ENCODE measurements at places on chromosomes 5 and 9.

DNA sequence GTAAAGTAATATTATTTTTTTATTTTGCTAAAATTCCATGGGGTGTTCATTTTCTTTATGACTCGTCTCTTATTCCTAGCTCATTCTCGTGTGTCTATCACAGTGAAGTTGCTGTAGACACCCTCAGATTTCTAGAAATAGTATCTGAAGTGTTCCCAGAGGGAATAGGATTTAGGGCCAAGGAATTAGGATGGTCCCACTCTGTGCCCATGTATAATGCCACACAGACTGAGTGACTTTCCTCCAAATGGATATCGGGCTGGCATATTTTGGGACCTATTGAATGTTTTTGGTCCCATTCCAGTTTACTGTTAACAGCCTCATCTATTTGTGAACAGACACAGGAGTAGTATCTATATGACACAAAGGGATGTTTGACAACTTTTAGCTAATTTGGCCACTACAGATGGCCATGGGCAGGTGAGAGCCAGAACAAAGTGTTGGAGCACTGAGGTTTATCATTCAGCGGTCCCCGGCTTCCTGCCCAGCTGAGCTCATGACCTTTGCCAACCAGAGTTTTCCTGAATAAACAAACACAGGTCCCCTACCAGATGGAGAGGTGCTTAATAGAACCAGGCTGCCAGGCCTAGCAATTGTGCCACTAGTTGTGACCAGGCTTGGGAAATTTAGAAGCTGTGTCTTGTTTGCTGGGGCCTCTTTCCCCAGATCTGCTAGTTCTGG is 46.9 kb downstream of the MAP1B start:
- DNase-seq, result no peak

DNA sequence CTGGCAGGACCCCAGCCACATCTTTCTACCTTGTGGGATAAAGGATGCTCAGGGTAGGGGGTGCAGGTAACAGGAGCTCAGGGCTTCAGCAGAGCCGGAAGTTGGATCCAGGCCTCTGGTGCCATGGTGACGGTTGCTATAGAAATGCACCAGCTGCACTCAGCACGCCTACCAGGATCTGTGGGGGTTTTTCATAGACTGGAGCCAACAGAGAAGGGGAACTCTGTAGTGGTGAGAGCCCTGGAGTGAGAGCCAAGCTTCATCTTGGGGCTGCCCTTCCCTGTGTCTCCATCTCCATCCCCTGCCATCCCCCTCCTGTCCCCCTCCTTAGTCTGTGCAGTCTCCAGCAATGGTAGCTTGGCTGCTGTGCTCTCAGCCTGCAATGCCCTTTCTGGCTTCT is 27.5 kb upstream of the BOD1 start:
- DNase-seq, result peak; percentile 52

DNA sequence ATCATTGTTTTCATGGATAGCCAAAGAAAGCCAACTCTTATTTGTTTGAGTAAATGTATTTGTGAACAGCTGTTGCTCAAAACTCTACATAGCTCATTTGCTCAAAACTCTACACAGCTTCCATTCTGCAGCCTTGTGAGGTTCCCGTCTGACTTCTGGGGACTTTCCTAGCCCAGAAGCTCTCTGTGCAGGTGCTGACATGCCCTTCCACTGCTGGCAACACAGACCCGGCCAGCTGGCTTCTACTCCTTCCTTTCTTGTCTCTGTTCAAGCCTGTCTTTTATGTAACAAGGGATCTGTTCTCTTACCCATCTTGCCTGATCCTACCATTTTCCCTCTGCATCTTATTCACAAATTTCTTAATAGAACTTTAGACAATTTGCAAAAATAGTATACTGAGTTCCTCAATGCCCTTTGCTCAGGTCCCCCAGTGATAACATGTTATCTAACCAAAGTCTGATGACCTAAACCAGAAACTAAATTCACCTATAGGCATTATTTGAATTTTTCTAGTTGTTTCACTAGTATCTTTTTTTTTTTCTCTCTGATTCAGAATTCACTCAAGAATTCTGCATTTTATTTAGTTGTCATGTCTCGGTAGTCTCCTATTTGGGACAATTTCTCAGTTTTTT is 556.5 kb upstream of the SEMA6A start:
- DNase-seq, result peak; percentile 77

DNA sequence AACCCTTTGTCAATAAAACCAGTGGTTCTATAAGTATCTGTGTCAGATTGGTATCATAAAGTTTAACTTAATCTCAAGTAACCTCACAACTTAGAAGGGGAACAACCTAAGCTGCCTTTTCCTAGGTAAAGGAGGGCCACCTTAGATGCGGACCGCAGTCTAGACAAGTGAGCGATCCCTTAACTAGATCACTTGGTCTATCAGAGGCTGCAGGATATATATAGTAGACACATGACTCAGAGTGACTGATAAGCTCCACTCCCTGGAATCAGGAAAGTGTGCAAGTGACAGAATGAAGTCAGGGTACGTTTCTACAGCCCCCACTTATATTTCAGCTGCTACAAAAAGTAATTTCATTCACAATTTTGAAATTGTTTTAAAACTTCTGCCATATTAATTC is 7.4 kb downstream of the REEP5 start:
- no peak for DNase-seq

DNA sequence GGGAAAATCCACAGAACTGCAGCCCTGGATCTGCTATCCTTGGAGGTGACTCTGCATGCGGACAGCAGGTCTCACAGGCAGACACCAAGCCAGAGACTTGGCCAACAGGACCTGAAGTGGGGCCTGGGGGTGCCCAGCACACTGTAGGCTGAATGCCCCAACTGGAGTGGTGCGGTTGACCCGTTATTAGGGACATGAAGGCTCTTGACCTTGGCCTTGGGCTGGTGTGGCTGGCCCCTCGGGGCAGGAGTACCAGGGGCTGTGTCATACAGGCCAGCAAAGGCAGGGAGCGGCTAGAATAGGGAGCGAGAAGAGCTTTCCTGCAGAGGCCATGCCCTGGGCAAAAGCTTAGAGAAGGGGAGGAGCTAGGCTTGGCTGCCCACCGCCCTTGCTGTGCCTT is 153.2 kb upstream of the MVB12B start:
- no peak for DNase-seq

DNA sequence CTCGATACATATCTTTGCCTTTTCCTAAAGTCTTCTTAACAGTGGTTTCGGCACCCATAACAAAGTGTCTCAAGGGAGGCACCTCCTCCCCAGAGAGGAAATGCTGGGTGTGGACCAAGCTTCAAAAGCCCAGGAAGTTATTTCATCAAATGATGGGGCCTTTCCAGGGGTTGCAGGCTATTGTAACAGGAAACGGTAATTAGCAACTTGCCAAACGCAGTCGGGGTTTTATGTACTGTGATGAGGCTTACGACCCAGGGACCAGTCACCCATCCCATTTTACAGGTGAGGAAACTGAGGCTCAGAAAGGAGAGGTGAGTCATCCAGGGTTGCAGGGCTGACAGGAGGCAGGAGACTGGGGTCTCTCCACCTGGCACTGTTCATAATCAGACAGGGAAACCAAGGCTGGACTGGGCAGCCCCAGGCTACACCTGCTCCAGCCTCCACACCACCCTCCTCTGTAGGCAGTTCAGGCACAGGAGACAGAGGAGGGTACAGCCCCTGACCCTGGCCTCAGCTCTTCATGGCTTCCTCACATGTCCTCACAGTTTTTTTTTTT is 30.0 kb upstream of the SUSD3 start:
- no peak for DNase-seq

GRCh38 chr5:42495914-42496313 is 72.7 kb downstream of the GHR start:
- DNase-seq, result no peak

- no peak for DNase-seq
Observed at GRCh38 chr5:153827397-153827796, 211.3 kb downstream of the FAM114A2 start.

DNA sequence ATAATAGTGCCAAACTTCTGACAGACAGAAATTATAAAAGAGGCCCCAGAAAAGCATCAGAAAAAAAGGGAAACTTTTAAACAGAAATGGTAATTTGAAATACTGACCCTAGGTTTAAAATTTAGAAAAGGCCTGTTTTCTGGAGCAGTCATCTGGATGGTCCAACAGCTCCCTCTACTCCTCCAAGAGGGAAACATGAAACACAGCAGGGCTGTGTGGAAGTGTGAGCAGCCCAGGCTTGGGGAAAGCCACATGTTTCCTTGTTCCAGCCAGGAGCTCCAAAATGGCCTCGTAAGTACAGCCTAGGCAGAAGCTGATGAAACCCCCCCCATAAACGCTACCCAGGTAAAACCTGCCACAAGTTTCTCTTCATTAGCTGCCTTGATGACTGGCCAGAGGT is 499.3 kb upstream of the ADAMTS16 start:
- DNase-seq, result no peak

All from NCI-H1694 (cell line).